ENCODE measurements at places on chromosomes 13 and 19. TPM values are rescaled to one million over a fixed set of nuclear protein-coding genes. Genes with fewer than 3 reads are reported as not detected.

GRCh38 chr19:41083516-41083915, 4.7 kb upstream of the CYP2A13 start:
- DNase-seq, result no peak

DNA sequence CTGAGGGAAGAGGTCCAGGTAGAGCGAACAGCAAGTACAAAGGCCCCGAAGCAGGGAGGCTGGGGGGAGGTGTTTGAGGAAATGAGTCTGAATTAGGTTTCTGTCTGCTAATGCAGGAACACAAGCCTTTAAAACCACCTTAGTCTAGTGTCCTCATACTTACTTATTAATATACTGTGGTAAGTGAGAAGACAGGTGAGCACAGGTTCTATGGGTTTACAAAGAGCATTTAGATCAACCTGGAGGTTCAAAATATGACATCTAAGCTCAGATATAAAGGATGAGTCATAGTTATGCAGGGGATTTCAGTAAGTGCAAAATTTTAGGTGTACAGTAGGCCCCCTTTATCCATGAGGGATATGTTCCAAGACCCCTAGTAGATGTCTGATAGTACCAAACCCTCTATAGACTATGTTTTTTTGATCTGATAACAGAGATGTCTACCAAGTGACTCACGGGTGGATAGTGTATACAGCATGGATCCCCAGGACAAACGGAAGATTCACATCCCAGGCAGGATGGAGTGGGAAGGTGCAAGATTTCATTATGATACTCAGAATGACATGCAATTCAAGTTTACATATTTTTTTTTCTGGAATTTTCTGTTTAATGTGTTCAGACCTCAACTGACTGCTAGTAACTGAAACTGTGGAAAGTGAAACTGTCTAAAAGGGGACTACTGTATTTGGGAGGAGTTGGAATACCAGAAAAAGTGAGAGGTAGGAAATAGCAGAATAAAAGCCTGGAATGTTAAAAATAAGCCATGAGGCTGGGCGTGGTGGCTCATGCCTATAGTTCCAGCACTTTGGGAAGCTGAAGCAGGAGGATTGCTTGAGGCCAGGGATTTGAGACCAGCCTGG, 18.2 kb upstream of the MED4 start:
- DNase-seq, result no peak

DNA sequence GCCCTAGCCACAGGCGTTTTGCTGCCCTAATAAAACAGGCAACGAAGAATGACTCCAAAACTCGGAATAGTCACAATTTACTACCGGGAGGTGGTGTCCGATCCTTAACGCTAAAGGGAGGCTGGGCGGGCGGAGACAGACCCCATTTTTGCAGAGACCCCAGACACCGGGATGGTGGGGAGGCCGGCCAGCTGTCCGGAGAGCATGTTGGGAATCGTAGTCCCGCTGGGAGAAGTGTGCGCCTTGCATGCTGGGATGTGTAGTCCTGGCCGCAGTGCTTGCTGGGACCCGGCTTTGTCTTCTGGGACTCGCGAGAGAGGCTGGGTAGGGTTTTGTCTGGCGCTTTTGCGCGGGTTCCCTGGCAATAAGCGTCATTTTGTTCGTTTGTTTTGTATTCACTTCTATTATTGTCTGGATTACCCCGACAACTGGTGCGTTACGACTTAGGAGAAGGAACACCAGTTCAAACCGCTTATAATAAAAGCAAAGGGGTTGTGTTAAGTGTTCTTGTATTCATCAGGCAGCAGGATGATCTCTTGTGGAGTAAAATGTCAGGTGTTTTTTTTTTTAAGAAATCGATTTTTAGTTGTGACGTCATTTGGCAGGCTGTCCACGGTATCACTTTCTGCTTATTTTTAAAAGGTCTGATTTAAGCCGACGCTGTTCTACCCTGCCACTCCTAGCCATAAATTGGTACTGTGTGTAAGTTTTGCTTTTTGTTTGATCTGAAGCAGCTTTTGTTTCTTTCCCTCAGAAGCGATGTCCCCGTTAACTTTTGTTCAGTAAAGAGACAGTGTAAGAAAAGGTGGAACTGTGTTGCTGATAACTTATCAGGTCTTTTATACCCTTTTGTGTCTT, 676 bp upstream of the HSPH1 start:
- DNase-seq, result peak; percentile 98

The CAMSAP3 gene
- 16.4 TPM for polyA plus RNA-seq

GRCh38 chr13:22193070-22193469, 522.2 kb downstream of the FGF9 start:
- no peak for DNase-seq

The ANGPTL4 gene
- 3.1 TPM for polyA plus RNA-seq

The LAIR1 gene
- 5.3 TPM for polyA plus RNA-seq
